A549 treated with Hydrocortisone at 1 μM for 4 hours (cell line): ENCODE measurements at places on chromosomes 2 and 18. TPM values are rescaled to one million over a fixed set of nuclear protein-coding genes. Genes with fewer than 3 reads are reported as not detected.

AMER3 gene
- not detected in 5 replicates for total RNA-seq

CFAP221 gene
- 0.23 to 0.38 TPM (median 0.28 TPM) in 5 replicates for total RNA-seq

UGT1A8 gene
- 0.05 to 0.06 TPM in 2 of 5 replicates, not detected in the others for total RNA-seq

STAT4 gene
- 3.5 to 5.3 TPM (median 4.2 TPM) in 5 replicates for total RNA-seq

CD28 gene
- total RNA-seq: not detected in 5 replicates
